Cardiac ventricle fibroblast (primary cell): ENCODE measurements at places on chromosomes 3 and 15. TPM values are rescaled to one million over a fixed set of nuclear protein-coding genes. Genes with fewer than 3 reads are reported as not detected.

DLL4 gene
- 3.1 and 3.3 TPM in 2 replicates for total RNA-seq

REC114 gene
- total RNA-seq = not detected in 2 replicates

TTC23 gene
- total RNA-seq = 17.5 and 20.4 TPM in 2 replicates

PIGBOS1 gene
- 6.6 and 16.2 TPM in 2 replicates for total RNA-seq

SLC24A5 gene
- total RNA-seq = not detected in 2 replicates

SEMA3B gene
- total RNA-seq = 4.4 and 4.5 TPM in 2 replicates

GOLGA6D gene
- total RNA-seq = not detected in 2 replicates

FRMD5 gene
- 0.50 and 0.54 TPM in 2 replicates for total RNA-seq

CPA3 gene
- not detected in 2 replicates for total RNA-seq

SLC12A8 gene
- total RNA-seq = 2.6 and 3.2 TPM in 2 replicates

APOD gene
- total RNA-seq = 67.7 and 93.3 TPM in 2 replicates

GPR62 gene
- 0.12 TPM in 1 of 2 replicates, not detected in the other for total RNA-seq

PLA2G4E gene
- not detected in 2 replicates for total RNA-seq

CD96 gene
- total RNA-seq = not detected in 2 replicates

EMC7 gene
- total RNA-seq = 59.3 and 76.5 TPM in 2 replicates
